Sigmoid colon (tissue), 7 donors: ENCODE measurements at places on chromosomes 3 and 15. TPM values are rescaled to one million over a fixed set of nuclear protein-coding genes. Genes with fewer than 3 reads are reported as not detected.

Gene EPHB1
- total RNA-seq, result 16.4 TPM

Gene CD96
- total RNA-seq, result not detected

Gene C15orf62
- 0.28 TPM for total RNA-seq

Gene INKA1
- total RNA-seq, result 4.3 TPM
